ENCODE measurements at places on chromosomes 7 and 10.

DNA sequence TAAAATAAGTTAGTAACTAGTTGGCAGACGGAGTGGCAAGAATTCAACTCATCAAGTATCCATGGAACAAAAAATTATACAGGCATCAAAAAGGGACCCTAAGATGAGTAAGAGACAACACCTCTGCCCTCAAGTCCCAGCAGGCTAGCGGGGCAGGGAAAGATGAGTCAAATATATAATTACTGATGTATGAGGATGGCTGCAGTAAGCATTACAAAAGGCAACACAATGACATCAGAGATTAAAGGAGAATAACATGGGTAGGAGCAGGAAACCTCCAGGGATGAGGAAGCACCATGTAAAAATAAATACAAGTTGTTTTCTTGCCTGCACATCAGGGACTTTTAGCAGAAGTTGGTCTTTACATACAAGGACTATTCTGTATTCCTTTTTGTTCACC lies 49.4 kb downstream of the SCRN1 start:
- DNase-seq = no peak

- no peak for DNase-seq
Measured at GRCh38 chr7:2554661-2555111, 638 bp downstream of the BRAT1 start.

- DNase-seq = no peak
Measured at GRCh38 chr7:36497775-36498174, 108.1 kb downstream of the ANLN start.

- DNase-seq = no peak
Measured at GRCh38 chr7:133761443-133761842, 365.7 kb upstream of the LRGUK start.

DNA sequence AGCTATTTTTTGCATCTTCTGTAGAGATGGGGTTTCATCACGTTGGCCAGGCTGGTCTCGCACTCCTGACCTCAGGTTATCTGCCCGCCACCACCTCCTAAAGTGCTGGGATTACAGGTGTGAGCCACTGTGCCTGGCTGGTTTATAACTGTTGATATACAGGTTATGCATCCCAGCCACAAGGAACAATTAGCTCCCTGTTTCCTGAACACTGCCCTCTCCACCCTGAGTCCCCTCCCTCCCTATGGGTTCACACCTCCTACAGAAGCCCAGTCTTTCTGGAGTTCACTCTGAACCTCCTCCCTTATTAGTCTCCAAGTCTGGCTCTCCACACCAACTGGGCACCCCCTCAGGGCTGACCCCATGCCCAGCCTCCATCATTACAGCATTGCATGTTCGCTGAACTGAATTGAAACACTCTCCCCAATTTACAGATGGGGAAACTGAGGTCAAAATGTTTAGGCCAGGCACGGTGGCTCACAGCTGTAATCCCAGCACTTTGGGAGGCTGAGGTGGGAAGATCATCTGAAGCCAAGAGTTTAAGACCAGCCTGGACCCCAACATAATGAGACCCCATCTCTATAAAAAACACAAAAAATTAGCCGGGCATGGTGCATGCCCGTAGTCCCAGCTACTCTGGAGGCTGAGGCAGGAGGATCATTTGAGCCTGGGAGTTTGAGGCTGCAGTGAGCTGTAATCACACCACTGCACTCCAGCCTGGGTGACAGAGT lies 1.7 kb upstream of the CLIP2 start:
- no peak for DNase-seq

DNA sequence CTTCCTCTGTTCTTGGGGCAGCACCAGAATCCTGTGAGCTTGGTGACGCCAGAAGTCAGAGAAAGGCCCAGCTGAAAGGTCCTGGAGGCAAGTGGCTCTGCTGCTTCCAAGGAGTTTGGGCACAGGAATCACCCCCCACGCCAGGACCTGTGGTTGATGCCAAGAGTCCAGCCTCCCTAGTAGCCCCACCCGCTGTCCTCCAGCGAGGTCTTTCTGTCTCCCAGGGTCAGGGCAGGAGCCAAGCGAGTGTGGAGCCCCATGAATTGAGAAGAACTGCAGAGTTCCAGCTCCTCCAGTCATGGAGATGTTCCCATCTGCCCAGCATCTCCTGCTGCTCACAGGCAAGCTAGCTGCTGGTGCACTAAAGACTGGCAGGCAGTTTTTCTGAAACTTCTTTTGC lies 631.7 kb upstream of the MGMT start:
- no peak for DNase-seq

DNA sequence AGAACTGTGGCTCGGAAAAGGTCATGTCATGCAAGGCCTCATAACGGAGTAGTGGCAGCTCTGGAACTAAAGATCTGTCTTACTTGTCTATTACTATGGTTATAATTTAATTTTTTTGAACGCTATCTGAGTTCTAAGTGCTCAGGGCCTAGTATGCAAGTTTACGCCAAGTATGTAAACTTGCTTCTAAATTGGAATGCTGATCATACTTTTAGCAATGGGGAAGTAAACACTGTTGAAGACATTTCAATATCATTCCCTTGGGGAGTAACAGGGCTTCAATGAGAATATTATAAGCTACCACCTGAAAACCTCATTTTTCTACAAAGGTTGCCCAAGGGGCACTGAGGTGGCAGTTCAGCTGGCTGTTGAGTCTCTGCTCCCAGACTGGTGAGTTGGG lies 69.5 kb upstream of the NFKB2 start:
- DNase-seq = no peak
